RCC 7860 (cell line): ENCODE measurements at places on chromosomes 11 and 22.
A peak's percentile ranks its signal among the peaks of the same experiment; 100 is the strongest.

- no peak for DNase-seq
Observed at GRCh38 chr22:37320726-37321677, 38.7 kb downstream of the CYTH4 start.

- DNase-seq, result no peak
Observed at GRCh38 chr11:33931067-33931466, 39.2 kb upstream of the LMO2 start.

DNA sequence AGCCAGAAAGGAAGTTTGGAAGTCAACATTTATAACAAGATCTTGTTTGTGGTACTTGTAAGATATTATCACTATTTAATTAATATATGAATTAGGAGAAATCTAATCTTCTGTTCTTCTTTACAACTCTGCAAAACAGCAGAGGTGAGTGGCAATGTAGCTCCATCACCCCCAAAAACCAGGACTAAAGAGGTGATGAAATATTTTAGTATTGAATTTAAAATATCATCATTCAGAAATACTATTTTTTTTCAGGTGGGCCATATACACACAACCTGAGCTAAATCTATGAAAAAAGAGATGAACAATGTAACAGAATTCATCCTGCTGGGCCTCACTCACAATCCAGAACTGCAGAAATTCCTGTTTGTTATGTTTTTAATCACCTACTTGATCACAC, at the start of gene OR4C45:
OR4C45 (plus strand) TSS at position 301 of the 400 bp plus-strand sequence.
- DNase-seq, result no peak

DNA sequence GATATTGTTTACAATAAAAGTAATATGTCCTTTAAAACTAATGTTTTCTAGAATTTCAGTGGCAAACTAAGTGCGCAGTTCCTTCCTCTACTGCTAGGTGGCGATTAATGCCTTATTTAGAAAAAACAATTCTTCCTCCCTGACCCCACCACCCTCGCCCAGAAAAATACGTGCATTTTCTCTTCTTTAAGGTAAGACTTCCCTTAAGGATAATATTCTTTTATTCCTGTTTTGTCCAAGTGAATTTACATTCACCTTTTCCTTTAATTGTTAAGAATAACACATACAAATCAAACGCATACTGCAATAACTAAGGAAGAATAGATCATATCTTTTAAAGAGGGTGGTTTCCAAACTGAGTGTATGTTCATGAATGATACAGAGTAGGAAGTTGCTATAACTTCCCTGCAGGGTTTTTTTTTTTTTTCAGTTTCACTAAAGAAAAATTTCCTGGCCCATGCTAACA, 17.0 kb upstream of the PSMA1 start:
- DNase-seq, result no peak

DNA sequence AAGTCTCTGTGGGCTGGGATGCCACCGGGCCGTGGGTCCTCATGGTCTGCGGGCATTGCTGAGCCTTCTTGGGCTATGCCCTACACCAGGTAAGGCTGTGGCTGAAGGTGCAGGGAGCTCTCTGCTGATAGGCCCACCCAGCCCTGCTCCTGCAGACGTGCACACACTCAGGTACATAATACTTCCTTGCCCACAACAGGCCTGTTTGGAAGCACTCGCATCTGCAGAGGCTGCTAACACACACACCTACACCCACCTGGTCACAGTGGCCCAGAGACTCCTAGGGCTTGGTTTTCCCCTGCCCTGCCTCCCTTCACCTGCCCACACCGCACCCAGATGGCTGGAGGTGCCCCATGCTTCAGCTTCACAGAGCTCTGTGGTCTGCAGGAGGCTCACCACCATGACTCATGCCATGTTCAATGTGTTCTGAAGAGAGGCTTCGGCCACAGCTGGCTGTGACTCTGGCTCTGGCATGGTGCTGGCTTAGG, 72.8 kb upstream of the KCNQ1OT1 start:
- DNase-seq, result peak; percentile 65

GRCh38 chr11:125489166-125489565, 6.9 kb downstream of the FEZ1 start:
- no peak for DNase-seq

GRCh38 chr11:7612661-7613393, 60.5 kb downstream of the CYB5R2 start:
- no peak for DNase-seq

GRCh38 chr11:101126551-101127196, 2.9 kb downstream of the PGR start:
- DNase-seq, result no peak

- no peak for DNase-seq
Observed at GRCh38 chr11:95918056-95918455, 5.9 kb downstream of the MTMR2 start.

GRCh38 chr11:114666760-114667159, 11.6 kb upstream of the NXPE2 start:
- no peak for DNase-seq
